ENCODE measurements at places on chromosomes 5 and 9.

GRCh38 chr9:127809540-127810377 lies 7.1 kb downstream of the FPGS start:
- DNase-seq = peak; percentile 45

DNA sequence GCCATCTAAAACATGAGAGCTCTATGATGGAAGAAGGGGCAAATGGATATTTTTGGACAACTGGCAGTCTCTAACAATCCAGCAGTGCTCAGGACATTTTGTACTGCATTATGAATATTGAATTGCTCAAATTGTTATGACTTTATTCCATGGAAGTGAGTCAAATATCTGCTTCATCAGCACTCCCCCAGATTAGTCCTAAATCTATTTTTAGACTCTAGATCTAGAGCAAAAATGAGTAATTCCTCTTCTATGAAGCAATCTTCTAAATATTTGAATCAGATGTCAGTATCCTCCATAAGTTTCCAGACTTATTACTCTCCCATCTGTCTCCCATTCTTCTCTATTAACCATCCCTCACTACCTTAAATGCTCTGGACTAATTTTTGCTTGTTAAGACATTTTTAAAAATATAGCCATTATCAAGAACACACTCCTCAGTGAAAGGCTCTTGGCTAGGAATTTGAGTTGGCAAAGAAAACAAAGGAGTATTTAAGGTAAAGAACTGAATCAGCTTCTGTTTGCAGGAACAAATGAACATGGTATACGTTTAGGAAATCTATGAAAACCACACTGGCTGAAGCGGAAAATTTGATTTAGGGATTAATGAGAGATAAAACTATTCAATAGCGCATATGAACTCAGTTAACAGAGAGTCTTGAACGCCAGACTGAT lies 300.9 kb downstream of the MCTP1 start:
- DNase-seq = no peak

DNA sequence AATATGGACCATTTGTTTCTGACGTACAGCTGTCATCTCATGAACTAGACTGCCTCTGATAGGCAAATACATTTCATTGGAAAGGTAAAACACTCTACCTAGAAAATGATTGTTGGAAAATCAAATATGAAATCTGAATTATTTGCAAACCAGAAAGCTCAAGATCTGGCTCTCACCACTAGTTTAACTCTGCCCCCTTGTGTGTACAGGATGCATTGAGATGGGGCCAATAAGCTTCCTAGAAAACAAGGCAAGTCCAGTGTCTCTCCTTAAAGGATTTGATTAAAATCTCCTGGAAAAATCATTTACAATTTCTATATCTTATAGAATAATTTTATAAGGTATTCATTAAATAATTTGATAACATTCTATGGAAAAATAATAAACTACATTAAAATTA lies 311.9 kb upstream of the ANKH start:
- no peak for DNase-seq

- DNase-seq = no peak
These were observed 82.4 kb downstream of the GADD45G start for GRCh38 chr9:89687188-89687587.

DNA sequence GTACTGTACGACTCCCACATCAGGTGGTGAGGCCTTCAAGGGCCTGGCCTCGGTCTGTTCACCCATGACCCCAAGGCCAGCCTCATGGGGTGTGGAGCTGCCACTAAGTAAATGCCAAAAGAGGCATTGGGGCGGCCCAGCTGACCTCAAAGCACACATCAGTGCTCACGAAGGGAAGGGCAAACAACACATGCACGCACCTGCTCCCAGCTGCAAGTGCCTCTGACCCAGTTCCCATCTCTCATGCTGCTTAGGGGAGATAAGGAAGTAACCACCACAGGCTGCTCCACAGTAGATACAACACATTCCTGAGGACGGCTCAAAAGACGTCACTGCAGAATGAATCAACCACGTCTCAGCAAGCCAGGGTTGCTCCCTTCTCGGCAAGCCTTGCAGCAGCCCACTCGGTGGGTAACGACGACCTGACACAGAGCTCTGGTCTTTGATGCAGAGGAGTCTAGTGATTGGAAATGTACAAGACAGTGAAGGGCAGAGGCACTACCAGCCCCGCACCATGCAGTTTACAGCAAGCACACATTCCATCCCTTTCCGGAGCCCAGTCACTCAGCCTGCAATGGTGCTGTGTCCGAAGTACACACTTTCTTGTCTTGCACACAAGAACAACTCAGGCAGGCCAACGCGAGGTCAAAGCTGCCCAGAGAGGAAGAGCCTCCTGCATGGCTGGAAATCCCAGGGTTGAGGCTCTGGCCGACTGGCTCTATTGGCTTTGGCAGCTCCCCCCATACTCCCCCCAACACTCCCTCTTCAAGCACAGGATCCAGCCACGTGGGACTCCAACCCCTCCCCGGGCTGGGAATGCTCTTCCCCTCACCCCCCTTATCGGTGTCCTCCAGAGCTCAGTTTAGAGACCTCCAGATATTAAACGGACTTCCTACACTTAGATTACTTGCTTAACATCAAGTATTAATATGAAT lies 31.8 kb downstream of the FABP6 start:
- peak; percentile 83 for DNase-seq

DNA sequence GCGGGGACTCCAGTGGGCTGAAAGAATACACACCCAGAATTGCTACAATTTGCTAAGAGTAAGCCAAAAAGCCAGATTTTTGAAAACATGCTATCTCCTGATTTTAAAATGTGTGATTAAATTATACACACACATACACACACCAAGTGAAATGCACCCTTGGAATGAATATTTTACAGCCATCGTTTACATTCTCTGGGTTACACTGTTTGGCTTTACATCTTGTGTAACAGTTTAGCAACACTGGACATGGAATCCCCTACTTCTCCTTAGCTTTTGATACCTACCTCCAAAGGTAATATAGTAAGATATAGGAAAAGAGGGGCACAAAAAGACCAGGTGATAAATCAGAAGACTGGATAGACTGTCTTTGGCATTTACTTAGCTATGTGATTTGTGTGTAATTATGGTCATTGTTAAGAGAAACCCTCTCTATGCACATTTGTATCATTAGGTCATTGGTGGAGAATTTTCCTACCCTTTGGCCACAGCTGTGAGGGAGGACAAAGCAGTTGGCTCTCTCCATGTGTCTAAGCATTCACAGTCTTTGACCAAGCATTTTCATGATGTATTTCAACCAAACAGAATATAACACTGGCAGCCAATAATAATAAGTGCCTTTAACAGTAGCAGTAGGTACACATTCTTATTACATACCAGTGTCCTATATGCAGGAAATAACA lies 7.6 kb downstream of the SVEP1 start:
- DNase-seq = no peak

- DNase-seq = no peak
These were observed 47.4 kb downstream of the MFAP3 start for GRCh38 chr5:154086146-154086545.

GRCh38 chr5:130605234-130605633 lies 559.8 kb downstream of the HINT1 start:
- DNase-seq = no peak

- no peak for DNase-seq
These were observed 160.9 kb downstream of the LURAP1L start for GRCh38 chr9:12935714-12936113.

GRCh38 chr9:34413231-34413852 lies 36.6 kb upstream of the MYORG start:
- DNase-seq = no peak

GRCh38 chr5:80810425-80810824 lies 149.7 kb upstream of the RASGRF2 start:
- DNase-seq = no peak

GRCh38 chr5:1100664-1101574 lies 10.9 kb downstream of the SLC12A7 start:
- DNase-seq = no peak

GRCh38 chr5:51691538-51692079 lies 308.4 kb downstream of the ISL1 start:
- no peak for DNase-seq

- DNase-seq = peak; percentile 44
These were observed 69.4 kb upstream of the NFIB start for GRCh38 chr9:14383294-14383693.

GRCh38 chr5:85479849-85480248 lies 1095.2 kb upstream of the EDIL3 start:
- no peak for DNase-seq

GRCh38 chr9:119074017-119074416 lies 295.2 kb downstream of the BRINP1 start:
- DNase-seq = no peak

DNA sequence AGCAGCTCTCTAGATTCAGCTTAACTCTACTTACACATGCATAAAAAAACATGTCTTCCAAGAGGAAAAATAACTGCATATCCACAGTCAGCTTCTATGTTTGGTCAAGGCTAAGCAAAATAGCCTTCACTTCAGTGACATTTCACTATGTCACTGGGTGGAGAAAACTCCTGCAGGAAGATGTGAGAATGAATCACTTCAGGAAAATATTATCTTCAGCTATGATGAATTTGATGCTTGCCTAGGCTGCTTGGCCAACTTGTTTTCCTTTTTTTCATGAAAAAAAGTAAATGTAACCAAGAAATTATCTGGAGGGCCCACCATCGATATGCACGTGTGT lies 143.0 kb upstream of the ZNF608 start:
- DNase-seq = no peak

DNA sequence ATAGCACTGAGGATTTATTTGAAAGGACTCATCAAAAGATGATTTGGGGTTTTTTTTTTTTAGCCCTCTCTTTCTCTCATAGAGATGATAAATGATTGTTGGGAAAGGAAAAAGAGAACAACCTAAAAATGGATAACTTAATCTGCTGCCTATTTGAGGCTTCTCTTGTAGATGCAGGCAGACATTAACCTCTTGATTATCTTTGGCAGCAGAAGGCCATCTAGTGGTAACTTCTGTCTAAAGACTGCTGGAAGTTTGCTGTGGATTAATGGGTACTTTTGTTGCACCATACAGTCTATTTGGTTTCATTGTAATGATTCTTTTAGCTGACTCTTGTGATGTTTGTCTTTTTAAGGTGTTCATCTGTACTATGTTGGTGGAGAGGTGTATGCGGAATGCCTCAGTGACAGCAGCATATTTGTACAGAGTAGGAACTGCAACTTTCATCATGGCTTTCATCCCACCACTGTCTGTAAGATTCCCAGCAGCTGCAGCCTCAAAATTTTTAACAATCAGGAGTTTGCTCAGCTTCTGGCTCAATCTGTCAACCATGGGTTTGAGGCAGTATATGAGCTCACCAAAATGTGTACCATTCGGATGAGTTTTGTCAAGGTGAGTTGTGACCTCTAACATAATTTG lies 18.8 kb downstream of the SMIM32 start:
- DNase-seq = peak; percentile 42

DNA sequence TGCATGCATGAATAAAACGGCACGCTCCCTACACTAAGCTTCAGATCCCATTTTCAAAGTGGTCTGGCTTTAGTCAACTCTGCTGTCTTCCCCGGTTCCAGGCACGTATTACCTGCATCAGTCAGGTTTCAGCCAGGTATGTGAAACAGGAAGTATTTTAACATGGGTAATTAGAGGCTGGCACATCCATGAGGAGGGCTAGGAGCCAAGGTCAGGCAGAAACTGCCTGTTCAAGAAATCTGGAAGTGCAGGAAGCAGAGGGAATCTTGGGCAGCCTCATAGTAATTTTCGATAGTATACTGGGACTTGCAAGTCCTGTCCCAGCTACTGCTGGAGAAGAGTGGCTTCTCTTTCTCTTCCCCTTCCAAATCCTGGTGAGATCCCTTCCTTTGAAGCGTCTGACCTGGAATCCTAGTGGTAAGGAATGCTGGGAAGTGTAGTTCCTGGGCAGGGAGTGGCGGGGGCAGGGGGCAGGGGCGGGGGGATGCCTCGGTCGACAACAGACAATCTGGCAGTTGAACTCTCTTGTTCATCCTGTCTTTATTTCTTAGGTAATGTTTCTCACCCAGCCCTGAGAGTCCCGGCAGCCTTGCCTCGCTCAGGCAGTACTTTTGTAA lies 403.1 kb downstream of the TLE4 start:
- DNase-seq = no peak

DNA sequence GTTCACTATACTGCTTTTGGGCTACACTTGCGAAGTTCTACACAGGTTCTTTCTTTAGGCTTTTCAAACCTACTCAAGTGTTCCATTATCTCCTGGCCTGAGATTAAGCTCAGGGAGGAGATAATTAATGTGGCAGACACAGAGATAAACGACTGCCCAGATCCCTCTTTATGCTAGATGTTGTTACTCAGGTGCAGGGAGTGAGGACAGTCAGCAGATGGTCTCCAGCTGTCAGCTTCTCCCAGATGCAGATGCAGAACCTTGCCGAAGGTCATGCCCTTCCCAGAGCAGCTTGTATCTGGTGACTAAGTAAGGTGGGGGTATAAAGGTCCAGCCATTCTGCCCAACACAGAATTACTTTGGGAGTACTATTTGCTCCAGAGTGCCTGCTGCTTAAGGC lies 166.2 kb downstream of the ZNF462 start:
- no peak for DNase-seq

GRCh38 chr5:41325074-41325473 lies 111.7 kb upstream of the C6 start:
- DNase-seq = no peak

DNA sequence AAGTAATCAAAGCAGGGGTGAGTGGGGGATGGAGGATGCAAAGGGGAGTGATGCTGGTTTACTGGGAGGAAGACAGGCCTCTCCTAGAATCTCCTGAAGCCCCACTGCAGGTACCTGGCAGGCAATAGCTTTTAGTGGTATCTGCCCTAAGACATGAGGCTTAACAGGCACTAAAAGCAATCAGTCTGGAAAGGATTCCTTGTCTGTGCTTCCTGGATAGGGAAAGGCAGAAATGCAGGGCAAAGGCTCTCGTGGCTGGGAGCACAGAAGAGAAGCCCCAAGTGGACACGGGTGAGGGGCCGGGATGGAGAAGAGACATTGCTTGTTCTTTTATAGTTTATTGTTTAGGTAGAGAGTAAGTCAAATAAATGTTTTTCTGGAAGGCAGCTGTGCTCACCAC lies 40.1 kb downstream of the CCNJL start:
- no peak for DNase-seq

GRCh38 chr5:16378762-16379161 lies 86.8 kb downstream of the ZNF622 start:
- no peak for DNase-seq

DNA sequence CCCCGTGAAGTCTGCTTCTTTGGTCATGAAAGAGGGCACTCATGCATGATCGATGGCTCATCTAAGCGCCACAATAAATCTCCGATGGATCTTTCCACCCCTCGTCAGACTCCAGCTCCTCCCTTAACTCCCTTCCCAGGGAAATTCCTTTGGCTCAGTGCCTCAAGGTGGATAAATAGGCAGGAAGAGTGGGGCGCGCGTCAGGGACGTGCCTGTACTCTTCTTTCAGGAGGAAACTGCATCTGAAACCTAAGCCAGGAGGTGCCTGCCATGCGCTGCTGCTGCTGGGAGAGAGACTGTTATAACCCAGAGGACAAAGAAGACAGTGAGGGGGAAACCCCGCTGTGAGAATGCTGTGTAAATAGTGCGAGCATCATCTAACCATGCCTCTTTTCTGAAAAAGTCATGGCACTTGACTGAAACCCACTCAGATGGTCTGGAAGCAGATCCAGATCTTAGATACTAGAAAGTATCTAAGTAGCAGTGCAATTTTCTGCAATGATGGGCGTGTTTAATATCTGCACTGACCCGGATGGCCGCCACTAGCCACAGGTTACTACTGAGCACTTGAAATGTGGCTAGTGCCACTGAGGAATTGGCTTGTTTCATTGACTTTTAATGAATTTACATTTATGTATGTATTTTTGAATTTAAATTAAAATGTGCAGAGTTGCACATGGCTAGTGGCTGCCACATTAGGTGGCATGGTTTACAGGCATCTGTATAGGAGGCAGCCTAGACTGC lies 120.3 kb upstream of the BASP1 start:
- DNase-seq = no peak

- DNase-seq = no peak
These were observed 175.7 kb downstream of the ARHGEF28 start for GRCh38 chr5:73801686-73802085.
